ENCODE measurements at places on chromosomes 4 and X. TPM values are rescaled to one million over a fixed set of nuclear protein-coding genes. Genes with fewer than 3 reads are reported as not detected.

The OPRPN gene
- not detected for total RNA-seq

The SUPT20HL2 gene
- not detected for total RNA-seq

The MMRN1 gene
- total RNA-seq = 9.4 TPM

The ERAS gene
- not detected for total RNA-seq

The TENM3 gene
- total RNA-seq = 29.7 TPM

The RAB9A gene
- total RNA-seq = 19.3 TPM

The RHOH gene
- 1.0 TPM for total RNA-seq

The ADGRG2 gene
- total RNA-seq = 7.8 TPM

The EXOC1L gene
- total RNA-seq = 2.6 TPM

The MSX1 gene
- total RNA-seq = 1.6 TPM

The C4orf46 gene
- 16.2 TPM for total RNA-seq

The TMEM184C gene
- 14.6 TPM for total RNA-seq

The FGF13 gene
- total RNA-seq = 48.5 TPM

The MAB21L2 gene
- under 0.01 TPM for total RNA-seq

The ENPEP gene
- 9.9 TPM for total RNA-seq

The CENPVL1 gene
- not detected for total RNA-seq

The AMER1 gene
- total RNA-seq = 5.7 TPM

The CLIC2 gene
- total RNA-seq = 3.1 TPM

The SLC49A3 gene
- 4.2 TPM for total RNA-seq

The GRPEL1 gene
- 19.3 TPM for total RNA-seq

The SPINK2 gene
- total RNA-seq = not detected

The ANTXR2 gene
- 45.9 TPM for total RNA-seq

The UBE2A gene
- 19.8 TPM for total RNA-seq

The PNCK gene
- total RNA-seq = not detected

The PABPC1L2A gene
- total RNA-seq = not detected

The TCP11X2 gene
- not detected for total RNA-seq

The ZGRF1 gene
- 13.0 TPM for total RNA-seq

The HPSE gene
- 1.0 TPM for total RNA-seq

The IRAK1 gene
- 11.0 TPM for total RNA-seq

The GYPA gene
- total RNA-seq = 14.1 TPM

The PCDH19 gene
- total RNA-seq = 2.6 TPM

The PAGE2 gene
- not detected for total RNA-seq

The TGIF2LX gene
- total RNA-seq = not detected
